ENCODE measurements at places on chromosomes 2 and 18.

GRCh38 chr2:105103481-105103880 lies 65.6 kb downstream of the MRPS9 start:
- no peak for DNase-seq

DNA sequence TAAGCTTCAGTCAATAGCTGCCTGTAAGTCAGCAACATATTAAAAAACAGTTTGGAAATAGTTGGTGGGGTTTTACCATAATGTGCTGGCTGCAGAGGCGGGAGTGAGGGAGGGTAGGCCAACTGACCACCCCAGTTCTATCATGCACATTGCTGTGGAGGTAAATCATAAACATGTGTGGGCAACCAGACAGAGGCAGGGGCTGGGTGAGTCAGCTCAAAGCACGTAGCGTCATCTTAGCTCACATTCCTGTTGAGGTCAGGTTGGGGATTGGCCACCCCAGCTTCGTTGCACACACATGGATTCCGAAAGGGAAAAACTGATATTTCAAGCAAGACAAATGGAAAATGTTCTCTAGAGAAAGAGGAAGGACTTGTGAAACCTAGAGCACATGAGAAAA lies 19.5 kb downstream of the GPR45 start:
- DNase-seq: no peak

DNA sequence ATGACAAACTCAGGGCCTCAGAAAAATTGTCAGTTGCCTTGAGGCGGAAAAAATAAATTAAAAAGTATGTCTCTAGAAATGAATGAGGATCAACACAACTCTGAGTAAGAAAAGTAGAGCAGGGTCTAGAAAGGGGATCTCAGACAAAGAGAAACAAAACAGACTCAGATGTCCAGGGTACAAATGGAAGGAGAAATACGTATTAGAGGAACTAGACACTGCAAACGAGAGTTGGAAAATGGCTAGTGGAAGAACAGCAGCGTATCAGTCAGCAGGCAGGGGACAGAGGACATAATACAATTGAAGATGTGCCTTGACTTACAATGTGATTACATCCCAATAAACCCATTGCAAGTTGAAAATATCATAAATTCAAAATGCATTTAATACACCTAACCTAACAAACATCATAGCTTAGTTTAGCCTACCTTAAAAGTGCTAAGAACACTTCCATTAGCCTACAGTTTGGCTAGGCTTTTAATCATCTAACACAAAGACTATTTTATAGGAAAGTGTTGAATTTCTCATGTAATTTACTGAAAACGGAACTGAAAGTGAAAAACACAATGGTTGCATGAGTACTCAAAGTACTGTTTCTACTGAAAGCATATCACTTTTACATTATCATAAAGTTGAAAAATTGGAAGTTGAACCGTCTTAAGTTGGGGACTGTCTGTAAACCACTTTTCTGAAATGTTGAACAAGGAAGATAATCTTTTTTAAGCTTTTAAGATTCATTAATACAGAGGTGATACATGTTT lies 182.8 kb downstream of the NBAS start:
- no peak for DNase-seq

DNA sequence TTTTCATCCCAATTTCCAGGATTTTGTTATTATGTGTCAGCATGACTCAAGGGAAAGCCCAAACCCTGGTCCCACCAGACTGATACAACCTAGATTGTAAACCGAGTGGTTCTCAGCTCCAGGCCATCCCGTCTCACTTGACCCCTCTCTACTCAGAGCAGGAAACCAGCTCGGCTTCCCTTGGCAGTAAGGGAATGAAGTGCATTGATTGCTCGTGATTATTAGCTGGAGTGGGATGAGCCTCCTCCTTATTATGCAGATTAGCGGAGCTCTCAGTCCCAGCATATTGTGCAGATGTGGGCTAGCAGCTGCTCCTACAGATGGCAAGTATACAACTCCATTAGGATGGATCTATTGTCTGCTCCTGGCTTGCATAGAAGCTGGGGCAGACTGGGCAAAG lies 167.6 kb downstream of the LNPK start:
- peak; percentile 49 for DNase-seq

GRCh38 chr2:221518201-221518934 lies 53.7 kb downstream of the EPHA4 start:
- no peak for DNase-seq

DNA sequence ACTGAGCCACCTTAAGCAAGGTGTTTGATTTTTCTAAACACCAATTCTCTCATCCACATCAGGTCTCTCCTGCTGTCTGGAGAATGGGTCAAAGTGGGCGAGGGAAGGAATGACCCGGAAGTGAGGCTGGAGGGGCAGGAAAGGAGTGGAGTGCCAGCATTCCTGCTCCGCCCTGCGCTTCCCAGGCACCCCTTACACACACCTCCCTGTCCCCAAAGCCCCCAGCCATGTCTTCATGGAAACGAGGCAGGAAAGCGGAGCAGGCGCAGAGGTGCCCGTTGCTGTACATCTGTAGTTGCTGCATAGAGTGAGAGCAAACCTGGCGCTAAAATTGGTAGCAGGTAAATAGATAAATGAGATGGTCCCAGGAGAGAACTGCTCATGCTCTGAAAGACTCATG lies 27.2 kb upstream of the NT5DC4 start:
- no peak for DNase-seq

GRCh38 chr18:40577239-40577980 lies 1377.6 kb upstream of the PIK3C3 start:
- no peak for DNase-seq

DNA sequence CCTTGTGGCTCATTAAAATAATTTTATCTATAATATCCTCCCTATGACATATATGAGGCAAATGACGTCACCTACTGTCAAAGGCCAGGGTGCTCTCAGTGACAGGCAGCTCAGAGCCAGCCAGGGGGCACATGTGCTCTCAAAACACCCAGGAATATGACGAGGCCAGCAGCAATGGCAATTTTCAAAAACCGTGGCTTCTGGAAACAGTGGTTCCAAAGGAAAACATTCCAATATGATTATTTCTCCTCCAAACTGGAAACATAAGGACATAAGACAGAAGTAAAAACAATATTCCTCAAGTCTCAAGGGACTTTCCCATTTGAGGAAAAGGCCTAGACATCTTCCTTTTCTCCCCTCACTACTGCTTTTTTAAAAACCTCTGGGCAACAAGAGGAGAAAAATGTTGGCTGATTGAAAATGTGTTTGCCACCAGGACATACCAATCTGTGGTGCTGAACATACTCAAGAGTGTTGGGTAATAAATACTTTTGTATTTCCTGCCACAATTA lies 40.8 kb downstream of the RNF152 start:
- DNase-seq: no peak

DNA sequence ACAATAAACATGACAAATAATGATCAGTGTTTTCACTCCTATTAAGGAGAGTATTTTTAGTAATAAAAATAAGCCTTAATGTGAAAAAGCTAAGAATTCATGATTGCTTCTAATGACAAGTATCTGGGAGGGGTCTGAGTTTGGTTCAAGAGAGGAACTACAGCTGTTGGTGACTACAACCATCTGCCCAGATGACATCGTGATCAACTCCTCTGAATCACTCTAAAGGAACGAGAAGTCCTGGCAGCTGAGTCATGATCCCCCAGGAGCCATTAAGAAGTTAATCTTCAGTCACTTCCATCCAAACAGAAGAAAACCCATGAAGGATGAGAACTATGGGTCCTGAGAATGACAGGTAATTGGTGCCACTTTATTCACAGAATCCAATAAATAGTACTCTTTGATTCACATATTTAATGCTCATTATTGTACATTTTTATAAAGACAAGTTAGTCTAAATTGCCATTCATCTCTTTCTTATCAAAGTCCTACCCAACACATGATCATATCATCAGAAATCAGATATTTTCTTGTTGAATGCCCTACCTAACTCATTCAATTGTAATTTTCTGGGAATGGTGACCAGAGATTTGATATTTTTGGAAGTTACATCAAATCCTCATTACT lies 6.8 kb downstream of the TFPI start:
- DNase-seq: no peak

- DNase-seq: no peak
These were observed 70.0 kb downstream of the COL6A3 start for GRCh38 chr2:237343993-237344392.

- no peak for DNase-seq
These were observed 136.5 kb upstream of the CTDP1 start for GRCh38 chr18:79542876-79543750.

DNA sequence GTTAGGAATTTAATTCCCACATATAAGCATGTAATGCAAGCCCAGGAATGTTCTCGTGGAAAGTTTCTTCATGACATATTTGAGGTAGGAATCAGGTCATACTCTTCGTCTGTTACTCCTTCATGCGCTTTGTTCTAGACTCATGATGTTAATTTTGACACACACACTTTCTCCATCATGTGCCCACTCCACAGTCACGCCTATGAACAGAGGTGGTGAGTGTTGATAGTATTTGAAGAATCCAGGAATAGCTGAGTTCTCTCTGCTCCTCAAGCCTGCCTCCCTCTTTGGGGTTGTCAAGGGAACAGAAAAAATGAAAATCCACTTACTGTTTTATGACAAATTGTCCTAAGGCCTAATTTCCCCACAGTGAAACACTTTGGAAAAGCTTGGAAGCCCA lies 117.3 kb upstream of the SERPINE2 start:
- no peak for DNase-seq

GRCh38 chr2:231932711-231932970 lies 6.4 kb upstream of the NPPC start:
- no peak for DNase-seq

DNA sequence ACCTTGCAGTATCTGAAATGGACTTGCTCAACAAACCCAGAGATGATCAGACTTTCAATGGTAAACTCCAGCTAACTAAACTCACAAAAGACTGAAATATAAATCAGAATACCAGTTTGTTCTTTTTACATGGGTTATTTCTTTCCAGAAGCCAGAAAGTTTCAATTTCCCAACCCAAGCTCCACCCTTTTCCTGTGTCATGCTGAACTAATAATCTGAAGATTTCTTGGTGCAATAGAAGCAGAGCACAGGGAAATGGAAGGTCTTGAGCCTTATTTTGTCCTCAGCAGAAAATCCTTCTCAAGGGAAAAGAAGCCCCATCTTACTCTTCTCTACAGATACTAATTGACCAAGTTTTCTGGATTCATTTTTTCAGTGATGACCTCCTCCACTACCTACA lies 93.3 kb upstream of the PAPOLG start:
- no peak for DNase-seq

DNA sequence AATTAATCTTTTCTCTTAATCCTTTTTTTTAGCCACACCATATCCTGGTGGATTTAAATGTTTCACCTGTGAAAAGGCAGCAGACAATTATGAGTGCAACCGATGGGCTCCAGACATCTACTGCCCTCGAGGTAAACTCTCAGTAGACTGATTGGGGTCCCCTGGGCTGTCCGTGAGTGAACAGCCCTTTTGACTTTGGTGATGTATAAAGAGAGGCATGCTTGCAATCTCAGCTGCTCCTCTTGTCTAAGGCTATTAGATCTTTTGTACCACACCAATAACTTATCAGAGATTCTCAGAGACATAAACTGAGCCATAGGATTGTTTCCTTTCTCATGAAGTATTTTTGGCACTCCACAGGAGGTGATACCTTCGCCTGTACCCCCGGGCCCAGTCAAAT lies 118.6 kb downstream of the LYPD6 start:
- no peak for DNase-seq

GRCh38 chr18:39200153-39200552 lies 1634.6 kb upstream of the CELF4 start:
- no peak for DNase-seq

- DNase-seq: peak; percentile 87
These were observed 795 bp upstream of the SETBP1 start for GRCh38 chr18:44679914-44680272.

GRCh38 chr2:28681606-28682005 lies 70.0 kb upstream of the PPP1CB start:
- no peak for DNase-seq

GRCh38 chr18:10846657-10847407 lies 302.5 kb downstream of the PIEZO2 start:
- DNase-seq: no peak

- DNase-seq: no peak
These were observed 13.2 kb downstream of the USP40 start for GRCh38 chr2:233553366-233553765.

DNA sequence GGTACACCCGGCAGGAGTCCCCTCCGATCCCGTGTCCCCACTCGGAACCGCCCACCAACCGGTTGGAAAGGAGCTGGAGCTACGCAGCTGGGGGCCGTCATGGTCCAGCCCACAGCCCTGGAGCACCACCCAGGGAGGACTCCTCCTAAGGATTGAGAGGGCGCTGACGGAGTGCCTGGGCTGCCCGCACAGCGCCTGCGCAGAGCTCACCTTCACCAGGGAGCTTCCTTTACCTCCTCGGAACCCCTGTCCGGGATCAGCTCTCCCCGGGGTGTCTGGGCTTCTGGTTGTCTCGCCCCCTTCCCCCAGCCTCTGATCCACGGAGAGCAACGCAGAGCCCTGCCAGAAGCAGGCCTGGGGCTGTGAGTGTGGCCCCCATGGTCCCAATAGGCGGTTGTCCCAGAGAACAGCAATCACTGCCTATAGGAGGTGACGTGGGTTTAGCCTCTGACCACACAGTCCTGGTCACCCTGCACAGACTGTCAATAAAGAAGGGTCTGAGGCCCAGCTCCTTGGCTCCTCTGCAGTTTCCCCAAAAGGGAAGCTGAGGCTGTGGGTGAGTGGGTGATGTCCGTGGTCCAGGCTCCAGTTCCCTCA lies 14.6 kb downstream of the ALPG start:
- DNase-seq: no peak

GRCh38 chr2:95262896-95263542 lies 11.2 kb upstream of the PROM2 start:
- no peak for DNase-seq

- no peak for DNase-seq
These were observed 637.4 kb upstream of the CDH2 start for GRCh38 chr18:28814365-28814764.

GRCh38 chr2:105776560-105776928 lies 31.8 kb downstream of the NCK2 start:
- no peak for DNase-seq

- peak; percentile 6 for DNase-seq
These were observed 2.2 kb downstream of the AQP4 start for GRCh38 chr18:26863122-26863879.

- no peak for DNase-seq
These were observed 189.7 kb downstream of the ADCYAP1 start for GRCh38 chr18:1094409-1094808.

DNA sequence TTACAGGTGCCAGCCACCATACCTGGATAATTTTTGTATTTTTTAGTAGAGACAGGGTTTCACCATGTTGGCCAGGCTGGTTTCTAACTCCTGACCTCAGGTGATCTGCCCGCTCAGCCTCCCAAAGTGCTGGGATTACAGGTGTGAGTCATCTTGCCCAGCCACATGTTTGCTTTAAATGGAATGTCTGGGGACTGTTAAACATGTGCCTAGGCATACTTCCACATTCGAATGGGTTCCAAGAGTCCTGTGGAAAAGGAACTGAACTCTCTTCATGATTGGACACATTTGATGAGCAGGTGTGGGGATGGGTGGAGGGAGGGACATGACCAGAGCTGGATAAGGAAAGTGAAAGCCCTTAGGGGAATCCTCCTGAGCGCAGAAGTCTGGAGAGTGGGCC lies 58.4 kb upstream of the GREB1L start:
- no peak for DNase-seq

GRCh38 chr18:48197819-48198218 lies 211.4 kb downstream of the ZBTB7C start:
- DNase-seq: no peak

Data from NCI-H1092 treated with DMSO at 0.1 percent for 48 hours (cell line).